Upper lobe of left lung (tissue), 6 donors: ENCODE measurements at places on chromosomes 7 and 10. TPM values are rescaled to one million over a fixed set of nuclear protein-coding genes. Genes with fewer than 3 reads are reported as not detected.

DNA sequence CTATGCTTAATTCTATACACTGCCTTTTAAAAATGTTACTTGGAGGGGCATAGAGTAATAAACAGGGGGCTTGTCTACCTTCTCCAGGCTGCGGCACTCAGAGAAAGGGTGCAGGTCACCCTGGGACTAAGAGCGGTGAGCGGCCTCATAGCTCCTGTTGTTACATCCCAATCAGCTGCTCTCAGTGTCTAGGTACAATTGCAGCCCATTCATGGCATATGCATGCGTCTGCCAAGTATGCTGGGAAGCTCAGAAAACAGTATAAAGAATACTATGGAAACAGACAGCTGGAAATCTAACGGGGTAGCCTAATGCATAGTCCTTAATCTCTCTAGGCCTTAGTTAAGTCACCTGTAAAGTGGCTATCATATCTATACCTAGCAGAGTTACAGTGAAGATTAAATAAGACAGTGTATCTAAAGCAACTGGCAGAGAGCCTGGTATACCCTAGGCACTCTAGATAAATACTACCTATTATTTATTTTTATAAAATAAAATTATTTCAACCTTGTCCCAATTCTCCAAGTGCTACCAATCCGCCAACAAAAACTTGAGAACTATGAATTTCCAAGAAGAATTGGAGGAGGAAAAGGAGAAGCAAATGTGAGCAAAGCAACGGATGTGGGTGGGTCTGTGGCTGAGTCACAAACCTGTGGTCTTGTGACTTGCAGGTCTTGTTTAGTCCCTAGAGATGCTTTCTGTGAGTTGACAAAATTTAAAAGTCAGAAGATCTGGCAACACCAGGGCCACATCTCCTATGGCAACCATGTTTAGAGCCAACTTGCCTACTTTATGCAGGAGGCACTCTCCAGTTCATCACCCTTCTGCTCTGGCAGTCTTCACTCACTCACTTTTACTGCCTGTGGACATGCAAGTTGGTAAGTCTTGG lies 183.0 kb downstream of the RAPGEF5 start:
- no peak for DNase-seq
- H3K27me3 ChIP-seq, result no peaks in the 10 kb centered on the region
- H3K27ac ChIP-seq, result no peak overlapping the region
- H3K4me3 ChIP-seq, result no peak overlapping the region
- no peaks in the 10 kb centered on the region for H3K4me1 ChIP-seq
- no peaks in the 10 kb centered on the region for H3K36me3 ChIP-seq

DNA sequence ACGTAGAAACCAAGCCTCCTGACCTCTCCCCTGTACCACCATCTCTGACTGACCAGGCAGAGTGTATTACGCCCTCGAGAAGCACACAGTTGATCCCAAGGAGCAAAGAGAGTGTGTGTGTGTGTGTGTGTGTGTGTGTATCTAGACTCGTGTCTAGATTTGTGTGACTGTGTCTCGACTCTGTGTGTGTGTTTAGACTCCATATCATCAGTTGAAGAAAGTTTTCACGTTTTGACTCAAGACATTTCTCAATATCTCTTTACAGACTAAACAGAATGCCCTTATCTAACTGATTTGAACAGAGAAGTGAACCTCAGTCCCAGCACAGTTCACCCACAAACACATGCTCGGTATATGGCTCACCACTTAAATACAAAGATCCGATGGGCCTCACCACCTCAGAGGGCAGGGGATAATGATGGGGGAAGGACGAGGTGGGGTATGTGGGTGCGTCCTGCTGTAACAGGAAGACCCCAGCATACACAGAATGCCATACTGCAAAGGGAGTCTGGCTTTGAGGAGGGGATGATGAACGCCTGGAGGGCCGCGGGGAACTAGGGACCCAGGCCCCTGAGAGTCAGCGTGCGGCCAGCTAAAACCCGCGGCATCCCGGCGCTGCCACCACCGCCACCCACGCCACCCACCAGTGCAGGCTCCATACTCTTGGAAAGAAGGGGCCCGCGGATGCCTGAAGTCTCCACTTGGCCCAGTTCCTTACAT lies 780 bp downstream of the ALDH18A1 start:
- H3K27ac ChIP-seq, result peak overlapping the region; percentile 72
- no peaks in the 10 kb centered on the region for H3K27me3 ChIP-seq
- peaks cover 6% of the 10 kb centered on the region for H3K36me3 ChIP-seq

The PRKG1 gene
- 12.9 TPM for total RNA-seq

The ZNF273 gene
- total RNA-seq, result 4.3 TPM

GRCh38 chr7:151152643-151153513 lies 14.6 kb downstream of the GBX1 start:
- H3K4me1 ChIP-seq, result no peaks in the 10 kb centered on the region
- no peak overlapping the region for H3K27ac ChIP-seq
- H3K4me3 ChIP-seq, result no peak overlapping the region
- no peak for DNase-seq
